ENCODE measurements at places on chromosomes 16 and 17.
A peak's percentile ranks its signal among the peaks of the same experiment; 100 is the strongest.

- no peak for DNase-seq
Observed at GRCh38 chr16:56067406-56067805, 123.9 kb upstream of the GNAO1 start.

DNA sequence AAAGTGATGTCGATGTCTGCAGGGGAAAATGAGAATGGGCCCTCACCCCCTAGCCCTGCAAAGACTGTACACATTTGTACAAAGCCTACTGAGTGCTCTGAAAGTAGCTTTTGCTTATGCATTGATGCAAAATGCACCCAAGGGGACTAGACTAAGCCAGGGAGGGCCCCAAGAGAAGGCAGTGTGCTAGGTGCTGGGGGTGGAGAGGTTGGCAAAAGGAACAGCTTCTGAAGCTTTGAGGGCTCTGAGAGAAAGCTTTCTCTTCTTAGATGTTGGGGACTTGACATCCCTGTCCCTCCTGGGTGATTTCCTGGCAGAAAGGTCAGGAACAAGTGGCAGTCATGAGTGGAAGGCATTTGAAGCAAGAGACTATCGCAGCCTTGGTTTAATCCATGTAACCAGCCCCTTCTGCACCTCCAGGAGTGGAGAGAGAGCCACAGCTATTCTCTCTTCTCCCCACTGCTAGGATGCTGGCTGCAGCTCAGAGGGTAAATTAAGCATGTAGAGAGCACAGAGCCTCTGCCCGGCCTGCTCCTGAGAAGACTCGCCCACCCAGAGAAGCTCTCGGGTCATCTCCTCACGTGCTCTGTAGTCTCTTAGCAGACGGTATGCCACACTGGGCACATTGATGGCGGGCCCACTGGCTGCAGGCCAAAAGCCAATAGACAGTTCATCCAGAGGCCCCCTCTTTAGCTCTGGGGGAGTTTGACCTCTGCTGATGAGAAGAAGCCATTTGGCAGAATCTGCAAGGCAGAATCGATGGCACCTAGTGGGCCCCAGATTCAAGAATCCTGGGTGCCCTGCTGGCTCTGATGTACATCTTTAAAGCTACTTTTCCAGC, 221.4 kb downstream of the MSI2 start:
- no peak for DNase-seq

DNA sequence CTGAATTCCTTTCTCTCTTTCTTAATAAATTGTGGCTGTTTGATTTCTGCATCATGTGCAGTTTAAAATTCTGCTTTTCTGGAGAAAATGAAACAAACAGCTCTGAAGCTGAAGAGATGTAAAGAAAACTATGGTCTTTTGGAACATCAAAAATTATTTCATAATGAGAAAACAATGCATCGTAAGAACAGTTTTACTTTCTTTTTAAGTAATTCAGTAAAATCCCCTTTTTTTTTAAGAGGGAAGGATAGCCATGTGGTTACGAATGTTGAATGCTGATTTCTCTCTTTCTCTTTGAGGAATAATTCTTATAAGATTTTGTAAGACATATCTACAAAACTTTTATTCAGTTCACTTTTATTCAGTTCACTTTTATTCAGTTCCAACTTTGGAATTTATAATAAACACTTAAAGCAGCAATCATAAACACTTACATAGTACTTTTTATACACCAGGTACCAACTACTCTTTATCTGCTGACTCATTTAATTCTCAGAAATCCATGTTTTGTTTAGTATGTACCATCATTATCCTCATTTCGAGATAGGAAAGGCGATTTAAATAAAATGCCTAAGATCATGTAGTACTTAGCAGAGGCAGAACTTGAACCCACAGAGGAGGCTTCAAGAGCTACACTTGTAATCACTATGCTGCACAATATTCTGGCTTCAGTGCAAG, 26.6 kb downstream of the CNTNAP4 start:
- DNase-seq = no peak

- no peak for DNase-seq
Observed at GRCh38 chr16:66481943-66482390, 54.9 kb downstream of the BEAN1 start.

DNA sequence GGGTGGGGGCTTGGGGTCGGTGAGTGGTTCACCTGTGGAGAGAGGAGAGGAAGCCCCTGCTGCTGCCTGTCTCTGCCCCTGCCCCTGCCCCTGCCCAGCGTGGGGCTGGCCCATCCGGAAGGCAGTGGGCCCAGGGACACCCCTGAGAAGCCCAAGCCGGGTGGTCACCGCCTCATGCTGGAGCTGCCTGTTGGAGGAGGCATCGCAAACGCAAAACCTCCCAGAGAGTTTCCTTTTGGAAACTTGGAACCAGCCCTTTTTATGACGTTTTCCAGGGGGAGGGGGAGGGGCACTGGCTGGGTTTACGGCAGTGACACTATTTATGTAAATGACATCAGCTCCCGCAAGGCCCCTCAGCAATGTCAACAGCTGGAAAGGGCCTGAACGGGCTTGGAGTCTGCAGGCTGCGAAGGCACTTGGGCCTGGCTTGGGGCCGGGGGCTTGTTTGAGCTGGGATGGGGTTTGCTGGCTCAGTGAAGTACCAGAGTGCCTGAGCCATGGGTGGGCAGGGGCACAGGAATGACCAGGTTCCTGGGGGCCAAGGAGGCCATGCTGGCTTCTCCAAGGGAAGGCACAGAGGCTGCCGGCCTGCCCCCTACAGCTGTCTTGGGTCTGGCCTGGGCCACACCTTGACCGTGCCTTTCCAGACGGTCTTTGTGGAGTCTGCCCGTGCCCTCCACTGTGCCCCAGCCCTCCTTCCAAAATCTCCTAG, 219.5 kb downstream of the NTN1 start:
- peak; percentile 57 for DNase-seq

DNA sequence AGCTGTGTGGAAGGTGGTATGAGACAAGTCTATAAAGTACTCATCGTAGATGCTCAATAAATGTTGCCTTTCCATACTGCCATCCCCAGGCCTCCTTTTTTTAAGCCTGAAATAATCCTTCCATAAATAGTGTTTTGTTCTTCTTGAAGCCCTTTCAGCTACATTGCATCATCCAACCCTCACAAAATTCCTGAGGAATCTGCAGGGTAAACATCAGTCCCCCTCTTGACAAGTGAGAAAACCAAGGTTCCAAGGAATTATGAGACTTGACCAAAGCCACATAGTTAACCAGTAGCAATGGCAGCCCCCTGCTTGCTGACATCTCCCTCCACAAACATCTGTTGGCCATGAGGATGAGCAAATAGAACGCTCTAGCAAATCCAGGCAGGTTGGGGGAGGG, 89.7 kb upstream of the CCL1 start:
- no peak for DNase-seq

DNA sequence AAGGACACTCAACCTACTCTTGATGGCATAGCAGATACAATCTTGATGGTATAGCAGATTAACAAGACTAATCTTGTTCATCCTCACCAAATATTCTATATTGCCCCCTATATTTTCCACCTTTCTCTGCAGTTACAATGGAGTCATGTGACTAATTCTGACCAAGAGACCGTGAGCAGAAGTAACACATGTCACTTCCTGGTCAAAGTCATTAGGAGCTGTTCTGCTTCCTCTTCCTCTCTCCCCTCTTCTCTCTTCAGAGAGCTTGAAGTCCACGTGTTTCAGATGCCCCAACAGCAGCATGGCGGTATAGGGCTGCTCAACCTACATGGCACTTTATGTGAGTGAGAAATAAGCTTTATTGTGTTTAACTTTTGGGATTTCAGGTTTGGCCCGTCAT, 55.3 kb upstream of the ERCC4 start:
- DNase-seq = no peak

DNA sequence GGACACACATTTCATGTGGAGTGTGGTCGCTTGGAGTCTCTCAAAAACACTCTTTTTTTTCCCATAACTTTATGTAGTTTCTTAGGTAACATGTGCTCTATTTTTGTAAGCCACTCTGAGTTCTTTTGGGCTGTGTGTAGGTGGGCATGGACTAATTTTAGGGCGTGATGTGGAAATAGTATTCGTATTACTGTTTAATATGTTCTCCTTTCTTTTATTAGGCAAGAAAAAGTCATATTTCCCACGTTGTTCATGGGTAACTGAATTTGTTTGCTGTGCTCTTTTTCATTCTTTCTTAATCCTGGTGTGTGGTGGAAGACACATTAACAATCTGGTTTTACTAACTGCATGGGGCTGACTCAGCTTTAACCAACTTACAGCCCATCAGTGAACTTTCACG, 27.4 kb downstream of the NDEL1 start:
- DNase-seq = no peak

DNA sequence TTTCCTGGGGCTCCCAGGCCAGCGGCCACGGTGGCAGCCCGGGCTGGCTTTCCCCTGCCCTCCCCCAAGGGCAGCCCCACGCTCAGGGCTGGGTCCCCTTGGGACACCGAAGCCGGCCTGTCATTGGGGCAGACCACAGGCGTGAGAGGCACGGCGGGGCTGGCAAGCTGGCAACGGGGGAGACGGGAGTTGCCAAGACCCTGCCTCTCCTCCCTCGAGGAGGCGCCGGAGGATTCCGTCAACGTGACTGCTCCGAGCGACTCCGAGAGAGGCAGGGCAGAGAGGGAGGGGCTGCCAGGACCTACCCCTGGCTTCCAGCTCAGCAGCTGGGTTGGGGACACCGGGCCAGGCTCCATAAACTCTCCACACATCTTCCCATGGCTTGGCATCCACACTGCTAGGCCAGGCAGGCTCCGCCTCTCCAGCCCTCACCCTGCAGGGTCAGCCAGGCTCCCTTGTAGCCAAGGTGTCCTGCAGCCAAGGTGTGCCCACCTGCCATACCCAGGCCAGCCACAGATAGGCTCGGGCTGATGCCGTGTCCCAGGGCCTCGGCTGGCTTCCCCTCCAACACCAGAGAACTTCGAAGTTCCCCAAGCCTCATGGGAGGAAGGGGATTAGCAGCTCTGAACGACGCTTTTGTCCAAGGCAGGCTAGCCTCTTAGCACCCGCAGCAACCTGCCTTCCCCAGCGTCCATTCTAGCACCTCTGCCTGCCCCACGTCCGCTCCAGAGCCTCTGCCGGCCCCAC, 25.5 kb downstream of the TIMM22 start:
- DNase-seq = no peak

GRCh38 chr16:51473091-51473490, 322.0 kb upstream of the SALL1 start:
- no peak for DNase-seq

DNA sequence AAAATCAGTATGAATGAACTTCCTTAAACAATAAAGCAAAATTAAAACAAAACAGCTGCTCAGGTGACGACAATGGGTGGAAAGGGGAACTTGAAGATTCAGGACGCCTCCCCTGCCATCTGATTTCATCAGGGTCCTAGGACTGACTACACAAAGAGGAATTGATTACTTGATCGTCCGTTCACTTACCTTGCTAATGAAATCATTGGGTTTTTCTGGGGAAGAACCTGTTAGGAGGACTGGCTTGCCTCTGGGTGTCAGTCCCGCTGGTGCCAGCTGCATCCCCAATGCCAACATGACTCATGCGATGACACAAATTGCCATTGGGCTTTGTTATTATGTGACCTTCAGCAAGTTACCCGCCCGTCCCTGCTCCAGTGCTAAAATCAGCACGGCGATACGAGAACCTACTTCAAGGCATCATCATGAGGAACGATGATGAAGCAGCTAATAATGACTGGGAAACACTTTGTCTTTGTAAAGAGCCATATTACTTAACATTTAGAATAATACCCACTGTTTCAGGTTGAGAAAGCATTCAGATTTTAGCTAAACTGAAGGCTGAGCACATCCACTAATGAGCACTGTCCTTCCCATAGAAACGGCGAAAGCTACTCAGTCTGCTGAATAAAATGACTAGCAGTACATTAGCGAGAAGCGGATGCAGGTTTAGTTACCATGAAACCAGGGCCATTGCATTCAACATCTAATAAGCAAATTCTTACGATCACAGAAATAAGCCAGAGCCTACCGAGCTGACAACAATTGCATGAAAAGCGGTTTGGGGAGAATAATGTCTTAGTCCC, 139.4 kb downstream of the ZFHX3 start:
- no peak for DNase-seq

DNA sequence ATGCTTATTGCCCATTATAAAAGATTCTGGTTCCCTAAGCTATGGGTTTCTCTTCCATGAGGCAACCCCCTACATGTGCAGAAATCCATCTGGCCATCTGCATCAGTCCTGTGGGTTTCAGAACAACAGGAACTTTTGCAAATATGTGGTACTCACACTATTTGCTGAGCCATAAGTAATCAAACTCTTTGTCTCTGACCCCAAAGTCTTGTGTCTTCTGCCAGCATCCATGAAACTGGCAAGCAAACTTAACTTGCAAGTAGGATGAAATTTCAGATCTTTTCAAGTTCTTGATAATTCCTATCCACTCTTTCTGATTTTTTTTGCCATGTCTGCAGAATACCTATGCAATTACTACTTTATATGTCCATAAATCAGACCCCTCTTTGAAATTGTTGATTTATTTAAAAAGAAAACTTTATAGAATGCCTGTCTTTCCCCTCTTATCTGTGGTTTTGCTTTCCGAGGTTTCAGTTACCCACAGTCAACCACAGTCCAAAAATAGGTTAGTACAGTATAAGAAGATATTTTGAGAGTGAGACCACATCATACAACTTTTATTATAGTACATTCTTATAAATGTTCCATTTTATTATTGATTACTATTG, 158.4 kb upstream of the IRX3 start:
- DNase-seq = no peak

DNA sequence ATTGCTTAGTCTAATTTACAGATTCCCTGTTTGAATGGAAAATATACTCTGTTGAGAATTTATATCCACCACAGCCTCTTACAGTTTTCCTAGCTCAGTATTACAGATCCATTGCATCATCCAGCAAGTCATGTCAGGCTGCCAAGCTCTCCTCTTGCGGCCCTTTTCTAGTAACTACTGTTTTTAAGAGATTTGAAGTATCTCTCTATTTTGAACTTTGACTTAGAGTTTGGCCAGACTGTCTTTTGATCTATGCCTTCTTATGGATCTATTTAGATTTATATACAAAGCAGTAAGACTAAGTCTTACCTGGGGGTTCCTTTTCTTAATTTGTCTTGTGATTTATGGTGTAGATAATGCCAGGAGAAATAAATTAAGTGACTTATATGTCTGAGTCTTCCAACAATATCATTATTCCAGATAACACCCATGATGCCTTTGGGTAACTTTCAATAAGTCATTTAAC, 53.1 kb upstream of the ABCC11 start:
- DNase-seq = no peak

DNA sequence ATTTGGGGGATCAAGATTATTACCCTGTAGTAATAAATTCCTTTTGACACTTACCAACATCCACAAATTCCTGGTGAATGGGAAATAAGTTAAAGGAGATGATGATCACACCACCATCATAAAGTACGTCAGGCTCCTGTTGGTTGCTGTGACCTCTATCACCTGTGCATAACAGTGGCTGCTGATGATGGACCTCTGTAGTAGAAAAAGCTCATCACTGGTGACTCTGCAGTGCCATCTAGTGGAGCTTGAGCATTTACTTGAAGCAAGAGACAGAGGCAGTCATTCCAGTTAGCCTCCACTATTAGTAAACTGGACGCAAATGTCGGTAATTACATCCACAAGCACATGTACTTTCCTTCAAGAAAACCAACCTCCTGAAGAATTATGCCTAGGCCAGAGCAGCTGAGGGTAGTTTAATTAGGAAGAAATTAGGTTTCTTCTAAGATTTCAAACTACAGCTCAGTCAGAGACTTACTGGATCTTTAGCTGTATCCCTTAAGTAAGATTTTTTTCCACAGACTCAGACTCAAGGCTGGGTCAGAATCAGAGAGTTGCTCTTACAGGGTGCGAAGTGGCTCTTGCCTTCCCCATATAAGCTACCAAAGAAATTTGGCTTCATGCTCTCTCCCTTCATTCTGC, 39.3 kb downstream of the CYB561 start:
- peak; percentile 78 for DNase-seq
